LHCN-M2 (cell line): ENCODE measurements at places on chromosomes 6 and 20.

DNA sequence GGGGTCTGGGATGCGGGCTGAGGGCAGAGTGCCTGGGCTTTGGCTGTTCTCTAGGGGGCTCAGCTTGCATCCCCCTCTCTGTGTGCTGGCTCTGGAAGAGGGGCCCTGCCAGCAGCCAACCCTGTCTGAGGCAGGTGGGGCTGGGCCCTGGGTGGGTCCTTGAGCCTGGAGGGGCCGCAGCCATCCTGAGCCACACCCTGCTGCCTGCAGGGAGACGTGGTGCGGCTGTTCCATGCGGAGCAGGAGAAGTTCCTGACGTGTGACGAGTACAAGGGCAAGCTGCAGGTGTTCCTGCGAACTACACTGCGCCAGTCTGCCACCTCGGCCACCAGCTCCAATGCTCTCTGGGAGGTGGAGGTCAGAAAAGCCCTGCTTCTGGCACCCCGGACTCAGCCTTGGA is 41.2 kb downstream of the ITPR3 start:
- no peak for DNase-seq

DNA sequence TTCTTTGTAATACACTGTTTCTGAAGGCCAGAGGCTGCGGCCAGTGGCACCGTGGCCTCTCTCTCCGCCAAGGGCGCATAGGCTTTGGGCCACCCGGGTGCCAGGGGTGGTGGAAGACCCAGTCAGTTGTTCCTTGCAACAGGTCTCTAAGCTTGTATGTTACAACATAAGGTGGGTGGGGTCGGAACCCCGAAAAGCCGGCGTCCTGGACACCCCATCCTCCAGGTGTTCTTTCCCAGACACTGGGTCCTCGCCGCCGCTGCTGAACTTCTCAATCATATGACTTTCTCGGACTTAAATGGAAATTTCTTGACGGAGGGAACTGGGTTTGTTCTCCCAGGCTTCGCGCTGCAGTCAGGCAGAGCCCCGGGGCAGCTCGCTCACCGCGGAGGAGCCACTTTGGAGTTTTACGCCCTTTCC is 983 bp upstream of the KCNQ5 start:
- DNase-seq = no peak

DNA sequence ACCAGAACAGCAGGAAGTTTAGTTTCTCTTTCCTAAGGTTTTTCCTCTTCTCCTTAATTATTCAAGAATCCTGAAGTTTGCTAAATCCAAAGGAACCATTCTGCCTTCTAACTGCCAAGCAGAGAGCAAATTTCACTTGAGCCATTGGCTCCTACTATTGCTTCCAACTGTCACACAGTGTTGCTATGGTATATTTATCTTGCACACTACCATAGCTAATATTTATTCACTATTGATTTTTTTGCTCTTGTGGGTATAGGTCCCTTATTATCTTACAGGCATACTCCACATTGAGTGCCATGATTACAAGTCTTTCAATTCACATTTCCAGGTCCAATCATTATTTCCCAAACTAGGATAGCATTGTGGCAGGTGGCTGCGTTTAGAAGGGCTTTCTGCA is 266.7 kb upstream of the FLRT3 start:
- no peak for DNase-seq

- DNase-seq = no peak
Observed at GRCh38 chr6:117910549-117910948, 3.5 kb downstream of the SLC35F1 start.

- no peak for DNase-seq
Observed at GRCh38 chr6:145733207-145733606, 2.1 kb downstream of the EPM2A start.

GRCh38 chr6:34556031-34556471 is at the start of gene SPDEF:
TSS of gene SPDEF (minus strand) at chr6:34556329. CDS start at chr6:34544455, 11,874 bp downstream.
- DNase-seq = no peak

GRCh38 chr20:45631184-45631583 is at the start of gene WFDC9:
TSS of gene WFDC9 (minus strand) at chr20:45631284. CDS start at chr20:45610181, 21,103 bp downstream.
- no peak for DNase-seq

GRCh38 chr20:23298155-23298554 is 52.4 kb upstream of the NXT1 start:
- DNase-seq = no peak

DNA sequence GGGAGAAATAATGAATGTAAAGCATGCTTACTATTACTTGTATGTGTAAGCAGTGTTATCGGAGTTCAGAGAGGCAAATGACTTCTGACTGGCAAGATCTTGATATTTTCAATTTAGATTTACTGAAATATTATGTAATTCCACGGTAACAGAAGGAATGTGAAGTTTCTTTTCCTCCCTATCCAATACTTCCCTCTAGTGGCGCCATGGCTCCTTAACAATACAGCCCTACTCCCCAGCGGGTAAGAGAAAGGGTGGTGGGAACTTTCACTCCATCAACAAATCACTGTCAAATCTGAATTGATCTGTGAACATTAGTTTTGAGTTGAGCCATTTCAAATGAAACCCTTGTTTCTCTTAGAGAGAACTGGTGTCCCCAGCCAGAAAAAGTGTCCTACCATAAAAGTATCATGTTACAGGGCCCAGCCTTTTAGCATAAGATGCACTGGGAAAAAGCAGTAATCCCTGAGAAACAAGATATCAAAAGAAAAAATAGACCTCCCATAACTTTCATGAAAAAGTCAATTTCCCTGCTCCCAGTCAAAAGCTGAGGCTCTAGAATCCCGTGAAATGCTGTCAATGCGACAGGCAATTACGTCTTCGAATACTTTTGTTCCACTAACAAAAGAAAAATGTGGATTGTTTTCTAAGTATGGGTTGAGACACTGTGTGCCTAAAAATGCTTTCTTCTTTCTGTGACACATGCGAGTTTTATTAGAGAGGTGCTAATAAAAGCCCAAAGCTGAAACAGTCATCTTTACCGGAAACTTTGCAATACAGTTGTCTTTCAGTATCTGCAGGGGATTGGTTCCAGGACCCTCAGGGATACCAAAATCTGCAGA is 12.9 kb downstream of the COX7A2 start:
- peak; percentile 54 for DNase-seq

GRCh38 chr6:25103603-25104002 is 167.8 kb upstream of the RIPOR2 start:
- no peak for DNase-seq

- DNase-seq = no peak
Observed at GRCh38 chr6:46381057-46381456, 110.2 kb downstream of the RCAN2 start.

- no peak for DNase-seq
Observed at GRCh38 chr6:89239338-89239737, 22.2 kb upstream of the GABRR1 start.

GRCh38 chr20:22825546-22825945 is 209.6 kb upstream of the SSTR4 start:
- DNase-seq = no peak

DNA sequence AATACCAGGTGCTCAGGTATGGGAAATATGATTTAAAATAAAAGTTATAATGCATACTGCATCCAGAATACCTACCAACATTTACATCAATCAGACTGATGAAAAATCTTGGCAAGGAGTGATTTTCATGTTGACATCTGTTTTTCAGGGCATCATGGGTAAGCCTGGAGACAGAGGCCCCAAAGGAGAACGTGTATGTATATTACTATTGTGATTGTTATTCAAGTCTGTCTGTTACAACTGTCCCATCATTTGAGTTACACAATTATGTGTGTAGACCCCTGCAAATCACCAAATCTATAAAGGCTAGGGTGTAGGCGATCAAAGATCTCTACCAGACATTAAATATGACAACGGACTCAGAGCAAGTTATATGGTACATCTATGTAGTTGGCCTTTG is 118.2 kb downstream of the COL9A1 start:
- DNase-seq = no peak

DNA sequence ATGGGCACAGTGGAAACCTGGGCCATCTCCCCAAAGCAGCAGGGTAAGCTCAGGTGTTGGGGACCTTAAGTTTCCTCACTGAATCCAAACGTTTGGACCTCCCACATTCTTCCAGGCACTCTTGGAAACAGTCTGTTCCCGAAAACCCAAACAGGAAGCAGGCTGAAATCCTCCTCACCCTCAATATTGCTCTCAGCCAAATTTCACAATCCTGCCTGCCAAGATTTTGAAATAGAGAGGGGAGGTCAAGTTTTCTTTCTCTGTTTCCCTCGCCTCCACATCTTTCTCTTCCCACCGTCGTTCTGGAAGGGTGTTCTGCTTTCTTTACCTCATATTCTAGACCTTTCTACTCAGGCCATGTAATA is 392.0 kb upstream of the SASH1 start:
- DNase-seq = peak; percentile 73

- no peak for DNase-seq
Observed at GRCh38 chr6:46888578-46888977, 33.2 kb downstream of the ADGRF5 start.

GRCh38 chr6:96742702-96743101 is 94.6 kb downstream of the GPR63 start:
- no peak for DNase-seq

DNA sequence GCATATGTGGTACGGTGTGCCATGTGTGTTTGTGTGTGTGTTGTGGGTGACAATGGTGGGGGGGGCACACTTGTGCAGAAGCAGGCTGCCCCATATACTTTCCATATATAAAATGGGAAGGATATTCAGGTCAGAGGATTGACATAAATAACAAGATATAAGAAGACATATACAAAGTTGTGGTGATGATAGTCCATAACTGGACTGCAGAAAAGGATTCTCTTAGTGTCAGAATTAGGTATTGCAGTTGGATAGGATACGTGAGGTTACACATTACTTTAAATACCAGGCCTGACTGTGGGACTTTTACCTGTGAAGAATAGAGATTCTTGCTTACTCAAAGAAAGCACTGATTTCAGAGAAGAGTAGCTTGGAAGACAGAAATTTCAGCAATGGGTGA is 1260.3 kb downstream of the EPHA7 start:
- DNase-seq = no peak

DNA sequence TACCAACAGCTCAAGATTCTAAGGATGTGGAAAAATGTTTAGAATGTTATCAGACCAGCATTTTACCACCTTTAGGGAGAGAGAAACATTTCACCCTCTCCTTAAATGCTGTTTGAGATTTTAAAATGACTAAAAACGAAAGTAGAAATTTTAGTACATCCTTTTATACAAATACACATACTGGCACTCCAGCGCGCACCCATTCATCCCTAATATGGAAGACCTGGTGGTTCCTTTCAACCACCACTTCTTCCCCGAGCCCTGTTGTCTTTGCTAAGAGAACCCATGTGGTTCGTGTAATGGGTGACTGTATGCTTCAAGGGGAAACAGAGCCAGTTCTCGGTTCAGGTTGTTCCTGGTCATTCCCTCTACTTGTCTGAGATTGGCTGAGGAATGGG is 21.3 kb downstream of the SPATA2 start:
- DNase-seq = no peak

DNA sequence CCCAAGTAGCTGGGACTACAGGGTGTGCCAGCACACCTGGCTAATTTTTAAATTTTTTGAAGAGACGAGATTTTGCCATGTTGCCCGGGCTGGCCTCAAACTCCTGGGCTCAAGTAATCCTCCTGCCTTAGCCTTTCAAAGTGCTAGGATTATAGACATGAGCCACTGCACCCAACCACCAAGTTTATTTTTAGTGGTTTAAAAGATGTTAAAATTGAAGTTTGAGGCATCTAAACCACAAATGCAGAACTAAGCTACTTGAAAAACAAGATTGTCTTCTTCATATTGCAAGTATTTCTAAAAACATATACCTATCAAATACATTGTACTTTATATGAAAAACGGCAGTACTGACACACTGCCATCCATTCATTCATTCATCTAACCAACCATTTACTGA is 31.6 kb downstream of the WASF1 start:
- no peak for DNase-seq

GRCh38 chr20:13024596-13024995 is 15.8 kb downstream of the SPTLC3 start:
- DNase-seq = no peak

DNA sequence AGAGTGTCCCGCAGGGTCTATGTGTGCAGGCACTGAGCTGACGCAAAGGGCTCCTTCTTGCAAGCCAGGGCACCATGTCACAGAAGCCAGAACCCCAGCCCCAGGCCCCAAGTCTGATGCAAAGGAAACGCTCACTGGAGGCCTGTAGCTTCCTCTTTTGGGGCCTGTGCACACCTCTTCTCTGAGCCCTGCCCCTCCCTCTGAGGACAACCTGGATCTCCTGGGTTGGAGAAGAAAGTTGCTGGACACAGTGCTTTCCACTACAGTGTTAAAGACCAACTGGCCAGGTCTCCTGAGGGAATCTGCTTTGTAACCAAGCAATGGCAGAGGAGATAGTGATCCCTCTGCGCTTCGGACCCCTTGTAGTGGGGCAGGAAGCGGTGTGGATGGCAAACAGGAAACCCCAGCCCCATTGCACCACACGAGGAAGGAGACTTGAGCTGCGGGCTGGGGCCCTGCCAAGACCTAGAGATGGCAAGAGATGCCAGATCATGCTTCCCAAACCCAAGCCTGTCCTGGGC is 90.0 kb downstream of the PRND start:
- DNase-seq = no peak

DNA sequence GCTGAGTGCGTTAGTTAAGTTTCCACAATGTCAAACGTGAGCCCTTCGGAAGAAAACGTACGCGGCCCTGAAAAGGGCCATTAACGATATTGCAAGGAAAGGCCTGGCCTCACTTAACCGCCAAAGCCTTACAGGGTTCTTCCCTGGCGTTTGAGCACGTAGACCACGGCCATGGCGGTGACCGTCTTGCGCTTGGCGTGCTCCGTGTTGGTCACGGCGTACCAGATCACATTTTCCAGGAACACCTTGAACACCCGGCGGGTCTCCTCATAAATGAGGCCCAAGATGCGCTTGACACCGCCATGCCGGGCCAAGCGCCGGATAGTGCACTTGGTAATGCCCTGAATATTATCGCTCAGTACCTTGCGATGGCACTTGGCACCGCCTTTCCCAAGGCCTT is 118.4 kb upstream of the BTN3A2 start:
- DNase-seq = no peak

- DNase-seq = peak; percentile 38
Observed at GRCh38 chr6:145948328-145948727, 15.8 kb downstream of the SHPRH start.

- no peak for DNase-seq
Observed at GRCh38 chr6:100665041-100665380, 200.3 kb upstream of the SIM1 start.
